Mammary epithelial cell (primary cell): ENCODE measurements at places on chromosomes 1 and 21. TPM values are rescaled to one million over a fixed set of nuclear protein-coding genes. Genes with fewer than 3 reads are reported as not detected.
A peak's percentile ranks its signal among the peaks of the same experiment; 100 is the strongest.

Gene GPR161
- total RNA-seq: 25.1 and 27.1 TPM in 2 replicates

Gene MRPL9
- total RNA-seq: 47.5 TPM

- DNase-seq: no peak
These were observed 20.8 kb downstream of the CC2D1B start for GRCh38 chr1:52345252-52345651.

DNA sequence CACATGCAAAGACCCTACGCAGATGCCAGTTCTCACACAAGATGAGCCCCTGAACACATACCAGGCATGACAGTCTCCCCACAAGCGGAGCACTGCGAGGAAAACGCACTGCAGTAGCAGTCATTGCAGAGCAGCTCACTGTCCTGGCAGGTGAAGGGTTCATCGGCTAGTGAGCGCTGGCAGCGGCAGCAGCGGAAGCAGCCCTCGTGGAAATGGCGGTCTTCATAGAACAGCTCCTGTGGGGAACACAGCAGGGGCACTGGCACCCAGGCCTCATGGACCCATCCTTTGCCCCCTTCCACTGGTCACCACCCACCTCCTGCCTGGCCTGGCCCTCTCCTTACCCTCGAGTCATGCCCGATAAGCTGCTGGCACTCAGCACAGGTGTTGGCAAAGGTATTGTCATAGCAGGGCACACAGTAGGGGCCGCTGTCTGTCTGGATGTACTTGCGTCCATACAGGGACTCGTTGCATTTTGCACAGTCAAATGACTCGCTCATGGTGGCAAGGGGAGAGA is 6.3 kb downstream of the FHL3 start:
- DNase-seq: no peak

- DNase-seq: no peak
These were observed 38.2 kb downstream of the SLC2A7 start for GRCh38 chr1:8987881-8988617.

Gene DNALI1
- total RNA-seq: 4.8 TPM

DNA sequence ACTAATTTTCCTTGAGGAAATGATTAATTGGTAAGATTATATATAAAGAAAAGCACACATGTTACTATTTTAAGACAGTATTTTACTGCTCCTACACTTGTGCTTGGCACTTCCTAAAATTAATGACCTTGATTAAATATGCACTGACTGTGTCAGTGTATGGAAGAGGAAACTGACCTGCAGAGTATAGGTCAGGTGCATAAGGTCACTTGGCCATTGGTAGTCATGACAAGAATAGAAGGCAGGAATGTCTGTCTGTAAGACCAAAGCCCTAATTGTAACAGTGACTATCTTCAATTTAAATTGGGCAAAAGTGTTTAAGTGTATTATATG is 128.0 kb upstream of the KCNK2 start:
- no peak for DNase-seq

- peak; percentile 25 for DNase-seq
These were observed 95.3 kb downstream of the COP1 start for GRCh38 chr1:176111835-176112234.

Gene FCGR2B
- total RNA-seq: not detected in 2 replicates

Gene FTCD
- total RNA-seq: 0.50 TPM

- no peak for DNase-seq
These were observed 1.7 kb upstream of the RSPO1 start for GRCh38 chr1:37636435-37636834.

Gene CLCA1
- not detected for total RNA-seq

Gene LAPTM5
- total RNA-seq: not detected

DNA sequence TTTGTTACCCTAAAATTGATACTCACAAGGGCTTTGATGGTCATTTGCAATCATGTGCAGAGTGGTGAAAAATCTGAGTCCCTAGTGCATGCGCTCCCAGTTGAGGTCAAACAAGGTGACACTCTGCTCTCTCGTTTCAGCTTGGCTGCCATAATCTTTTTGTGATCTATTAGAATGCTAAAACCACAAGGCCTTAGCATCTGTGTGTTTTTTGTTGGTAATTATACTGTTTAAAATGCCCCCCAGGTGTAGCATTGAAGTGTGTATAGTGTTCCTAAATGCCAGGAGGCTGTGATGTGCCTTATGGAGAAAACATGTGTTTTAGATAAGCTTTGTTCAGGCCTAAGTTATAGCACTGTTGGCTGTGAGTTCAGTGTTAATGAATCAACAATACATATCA is 89.3 kb downstream of the PLD5 start:
- no peak for DNase-seq

Gene MRPL39
- total RNA-seq: 26.2 TPM

DNA sequence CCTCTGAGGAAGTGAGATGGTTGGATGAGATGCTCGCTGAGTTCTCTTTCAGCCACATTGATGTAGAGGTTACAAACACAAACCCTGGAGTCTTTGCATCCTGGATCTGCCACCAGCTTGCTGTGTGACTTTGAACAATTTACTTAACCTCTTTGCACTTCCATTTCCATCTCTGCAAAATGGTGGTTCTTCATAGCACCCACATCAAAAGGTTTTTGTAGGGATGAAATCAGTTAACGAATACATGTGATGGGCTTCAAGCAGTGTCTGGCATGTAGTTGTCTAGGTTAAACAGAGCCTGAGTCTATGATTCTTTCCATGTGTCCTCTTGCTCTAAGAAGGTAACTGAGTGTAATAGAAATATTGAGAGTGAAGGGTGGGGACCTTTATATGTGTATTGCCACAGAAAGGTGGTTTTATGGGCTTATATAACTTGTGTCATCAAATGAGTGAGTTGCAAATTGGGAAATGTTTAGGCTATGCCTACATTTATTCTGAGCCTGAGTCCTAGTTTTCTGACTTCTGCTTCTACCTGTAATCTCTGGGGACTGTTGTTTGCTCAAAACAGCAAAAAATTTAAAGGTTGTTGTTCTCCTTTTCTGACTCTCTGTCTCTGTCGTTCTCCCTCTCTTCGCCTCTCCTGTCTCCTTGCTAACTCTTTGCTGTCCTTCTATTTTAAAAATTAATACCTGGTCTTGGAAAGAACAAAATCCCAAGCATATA is 27.3 kb upstream of the LRRN2 start:
- DNase-seq: no peak

- peak; percentile 99 for DNase-seq
These were observed at the start of gene RAD54L for GRCh38 chr1:46247436-46248121. Gene RAD54L, plus strand, starts transcription at chr1:46247763. Its CDS starts 643 bp downstream, at chr1:46248406.

Gene CA14
- not detected for total RNA-seq

Gene RPE65
- not detected in 2 replicates for total RNA-seq

DNA sequence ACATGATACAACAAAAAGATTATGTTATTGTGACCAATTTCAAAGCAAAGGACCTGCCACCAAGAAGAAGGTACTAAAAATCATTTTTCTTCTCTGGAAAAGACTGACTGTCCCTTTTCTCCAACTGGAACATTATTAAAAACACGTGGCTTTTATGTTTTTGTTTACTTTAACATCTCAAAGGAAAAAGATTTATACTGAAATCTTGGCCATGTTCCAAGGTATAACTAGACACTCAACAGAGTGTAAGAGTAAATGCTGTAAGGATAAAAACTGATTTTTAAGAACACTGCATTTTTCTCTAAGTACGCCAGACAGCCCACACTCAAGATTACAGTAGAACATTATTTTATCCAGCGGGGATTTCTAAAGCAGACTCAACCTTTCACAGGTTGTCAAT is 62.1 kb downstream of the BRWD1 start:
- DNase-seq: no peak

DNA sequence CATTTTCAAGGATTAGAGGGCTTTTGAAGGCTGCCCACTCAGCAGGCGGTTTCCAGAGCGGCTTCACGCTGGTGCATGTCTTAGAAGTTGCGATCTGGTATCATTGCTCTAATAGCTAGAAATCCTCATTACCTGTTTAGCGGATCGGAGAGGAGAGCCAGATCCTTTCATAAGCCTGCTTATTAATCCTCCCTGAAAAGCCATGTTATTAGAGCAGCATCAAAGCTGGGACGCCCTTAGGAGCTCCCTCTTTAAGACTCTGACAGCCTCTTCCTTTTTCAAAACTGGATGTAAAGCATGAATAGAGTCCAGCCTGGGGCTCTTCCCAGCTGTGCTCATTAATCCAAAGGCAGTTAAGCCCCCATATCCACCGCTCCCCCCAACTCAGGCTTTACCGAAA is 13.9 kb upstream of the CTSE start:
- no peak for DNase-seq

DNA sequence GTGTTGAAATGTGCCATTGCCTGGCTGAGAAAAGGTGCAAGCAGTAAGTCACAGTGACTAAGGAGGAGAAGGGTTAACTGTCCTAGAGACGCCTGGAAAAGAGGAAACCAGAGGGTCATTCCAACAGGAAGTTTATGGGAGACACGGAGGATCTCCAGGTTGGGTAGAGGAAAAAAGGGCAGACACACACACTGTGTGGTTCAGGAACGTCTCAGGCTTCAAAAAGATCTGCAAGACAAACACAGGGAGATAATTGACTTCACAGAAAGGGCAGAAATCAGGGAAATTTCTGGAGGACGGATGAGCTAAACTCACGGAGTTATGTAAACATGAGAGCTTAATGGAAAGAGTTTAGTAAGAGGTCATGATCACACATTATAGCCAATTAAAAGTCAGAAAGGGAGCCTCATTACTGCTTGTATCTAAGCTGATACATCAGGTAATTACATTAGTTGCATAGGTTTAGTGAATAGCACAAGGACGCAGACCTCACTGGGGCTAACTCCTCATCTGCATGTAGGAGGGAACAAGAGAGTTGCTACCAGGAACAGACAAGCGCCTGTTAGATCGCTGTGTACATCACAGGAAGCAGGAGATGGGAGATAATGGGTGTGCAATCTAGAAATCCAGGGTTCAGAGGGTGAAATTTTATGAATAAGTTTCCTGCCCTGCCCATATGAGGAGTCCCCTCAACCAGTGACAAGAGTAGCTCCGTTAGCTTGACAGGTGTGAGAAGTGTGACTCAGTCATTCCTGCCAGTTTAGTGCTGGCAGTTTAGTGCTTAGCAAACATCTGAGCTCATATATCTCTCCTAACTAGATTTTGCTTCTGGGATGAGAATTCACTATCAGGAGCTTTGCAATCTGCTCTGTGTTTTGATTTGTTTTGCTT is 96.6 kb upstream of the TNR start:
- DNase-seq: peak; percentile 31

DNA sequence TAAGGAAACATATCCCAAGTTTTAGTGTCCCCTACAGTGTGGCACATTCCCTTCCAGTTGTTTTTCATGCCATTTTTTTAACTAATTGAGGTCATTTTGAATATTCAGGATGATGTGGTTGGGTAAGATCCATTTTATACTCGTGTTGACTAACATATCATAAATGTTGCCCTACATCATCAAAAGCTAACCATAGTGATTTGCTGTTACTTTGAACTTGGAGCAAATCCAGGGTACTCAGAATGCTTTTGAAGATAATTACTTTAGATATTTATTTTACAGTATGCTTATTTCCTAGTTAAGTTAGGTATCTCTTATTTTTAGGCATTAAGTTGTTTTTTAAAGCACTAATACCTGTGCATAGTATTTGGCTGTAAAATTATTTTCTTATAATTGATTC is 57.8 kb downstream of the DYRK1A start:
- DNase-seq: no peak

- no peak for DNase-seq
These were observed 27.6 kb downstream of the KIRREL1 start for GRCh38 chr1:158020886-158021620.

DNA sequence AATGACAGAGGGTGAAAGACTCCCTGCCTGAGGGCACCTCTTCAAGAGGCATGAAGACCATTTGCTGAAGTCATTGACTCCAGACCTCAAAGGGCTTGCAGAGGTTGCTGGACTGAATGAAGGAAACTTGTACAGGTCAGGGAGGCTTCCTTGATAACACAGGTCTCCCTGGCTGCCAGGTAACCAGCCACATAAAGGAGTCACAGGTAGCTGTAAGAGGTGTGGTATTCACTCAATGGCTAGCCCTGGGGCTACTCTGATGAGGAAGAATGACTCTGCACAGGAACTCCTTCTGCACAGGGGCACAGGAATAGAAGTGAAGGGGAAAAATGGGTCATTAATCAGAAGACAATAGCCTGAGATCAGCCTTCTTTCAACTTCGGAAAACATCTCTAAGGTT is 187.5 kb downstream of the LMX1A start:
- DNase-seq: peak; percentile 85

Gene CD1B
- not detected in 2 replicates for total RNA-seq

DNA sequence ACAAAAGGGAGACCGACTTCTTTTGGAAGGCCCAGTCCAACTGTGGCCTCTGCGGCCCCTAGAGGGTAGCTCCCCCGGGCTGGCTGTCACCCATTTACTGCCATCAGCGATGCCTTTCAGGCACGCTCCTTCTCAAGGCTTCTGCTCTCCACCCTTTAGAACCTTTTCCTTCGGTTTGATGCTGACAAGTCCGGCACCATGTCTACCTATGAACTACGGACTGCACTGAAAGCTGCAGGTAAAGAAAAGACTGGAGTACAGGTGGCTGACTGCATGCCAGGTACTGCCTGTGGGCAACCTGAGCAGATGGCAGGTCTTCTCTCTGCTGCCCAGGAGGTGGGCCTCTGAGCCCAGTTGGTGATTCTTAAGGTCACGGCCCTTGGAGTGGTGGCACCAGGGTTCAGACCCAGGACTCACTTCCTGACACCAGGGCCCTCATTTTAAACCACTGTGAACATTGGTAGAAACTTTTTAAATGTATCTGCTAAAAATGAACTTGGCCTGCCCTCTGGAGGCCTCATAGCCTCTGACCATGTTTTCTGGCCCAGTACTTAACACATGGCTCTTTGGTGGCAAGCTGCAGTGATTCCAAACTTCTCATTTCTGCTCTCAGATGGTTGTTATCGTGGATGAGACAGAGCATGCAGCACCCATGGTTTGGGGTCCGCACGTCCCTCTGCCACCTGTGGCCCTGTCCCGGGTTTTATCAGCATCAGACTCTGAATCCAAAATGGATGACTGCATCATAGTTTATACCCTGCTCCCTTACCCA is 45.7 kb downstream of the CAPN9 start:
- no peak for DNase-seq

Gene EXTL1
- 0.16 TPM in 1 of 2 replicates, not detected in the other for total RNA-seq

GRCh38 chr1:47189844-47190508 is at the start of gene PDZK1IP1:
Gene PDZK1IP1, minus strand, starts transcription at chr1:47190036. Its CDS starts 104 bp downstream, at chr1:47189932.
- DNase-seq: peak; percentile 83

DNA sequence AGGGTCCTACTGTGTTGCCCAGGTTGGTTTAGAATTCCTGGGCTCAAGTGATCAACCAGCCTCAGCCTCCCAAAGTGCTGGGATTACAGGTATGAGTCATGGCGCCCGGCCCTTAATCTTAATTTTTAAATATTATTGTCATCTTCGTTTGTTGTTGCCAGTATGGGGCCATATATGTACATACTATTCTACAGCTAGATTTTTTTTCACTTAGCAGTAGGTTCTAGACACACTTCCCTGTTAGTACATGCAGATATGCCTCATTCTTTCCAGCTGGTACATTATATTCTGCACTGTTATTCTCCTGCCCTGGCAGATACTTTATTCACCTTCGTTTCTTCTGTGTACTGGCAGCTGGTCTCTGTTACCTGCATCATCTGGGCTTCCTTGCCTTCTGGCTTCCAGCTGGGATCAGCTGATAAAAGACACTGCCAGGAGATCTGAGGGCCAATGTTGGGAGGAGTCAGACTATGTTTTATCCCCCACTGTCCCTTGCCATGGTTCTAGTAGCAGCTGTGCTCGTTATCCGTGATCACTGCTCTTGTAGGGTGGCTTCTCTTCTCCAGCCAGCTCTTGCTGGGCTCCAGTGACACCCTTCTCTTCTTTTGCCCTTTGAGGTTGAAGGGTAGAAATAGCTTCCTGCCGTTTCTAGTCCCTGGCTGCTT is 24.7 kb downstream of the ST3GAL3 start:
- DNase-seq: no peak

Gene S100A5
- total RNA-seq: not detected

Gene PRR9
- total RNA-seq: not detected

GRCh38 chr1:223180731-223181321 is 37.8 kb upstream of the TLR5 start:
- peak; percentile 76 for DNase-seq

- DNase-seq: no peak
These were observed 55.3 kb upstream of the PUM1 start for GRCh38 chr1:31120783-31121180.

Gene FMO2
- total RNA-seq: not detected in 2 replicates
